Suprapubic skin (tissue), 4 donors: ENCODE measurements at places on chromosomes 4 and X.

- no peak for DNase-seq
Observed at GRCh38 chr4:137417676-137418075, 114.6 kb downstream of the PCDH18 start.

DNA sequence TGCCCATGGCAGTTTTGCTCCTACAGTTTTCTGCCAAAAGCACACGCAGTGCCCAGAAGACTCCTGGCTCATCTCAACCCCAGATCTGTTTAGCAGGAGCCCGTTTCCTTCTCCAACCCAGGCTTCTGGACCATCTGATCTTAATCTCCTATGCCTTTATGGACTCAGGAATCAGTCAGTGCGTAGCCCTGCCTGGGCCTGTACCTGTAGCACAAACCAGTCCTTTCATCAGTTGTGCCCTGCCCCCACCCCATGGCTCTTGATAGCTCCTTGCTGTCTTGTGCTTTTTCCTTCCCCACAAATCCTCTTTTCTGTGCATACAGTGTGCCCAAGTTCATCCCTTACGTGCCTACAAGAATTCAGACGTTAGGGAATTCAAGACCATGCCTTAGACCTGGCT lies 1.5 kb downstream of the ZNF718 start:
- DNase-seq: no peak

GRCh38 chr4:5709207-5709575 lies 832 bp upstream of the EVC2 start:
- no peak for DNase-seq

GRCh38 chr4:40685300-40685699 lies 55.6 kb upstream of the RBM47 start:
- no peak for DNase-seq

DNA sequence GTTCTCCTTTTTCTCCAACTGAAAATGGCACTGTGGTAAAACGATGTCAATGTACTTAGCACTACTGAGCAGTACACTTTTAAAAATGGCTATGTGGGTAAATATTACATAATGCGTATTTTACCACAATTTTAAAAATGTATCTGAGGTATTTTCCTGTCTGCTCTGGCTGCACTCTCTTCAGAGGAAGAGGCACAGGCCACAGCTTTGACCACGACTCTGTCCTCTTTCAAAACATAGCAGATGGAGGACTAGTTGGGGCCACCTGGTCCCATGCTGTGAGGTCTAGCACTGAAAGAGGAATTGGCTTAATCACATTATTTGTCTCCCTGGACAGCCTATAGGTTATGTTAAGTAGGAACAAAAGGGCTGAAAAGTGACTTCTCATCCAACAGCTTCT lies 5.2 kb downstream of the KCNE5 start:
- no peak for DNase-seq

DNA sequence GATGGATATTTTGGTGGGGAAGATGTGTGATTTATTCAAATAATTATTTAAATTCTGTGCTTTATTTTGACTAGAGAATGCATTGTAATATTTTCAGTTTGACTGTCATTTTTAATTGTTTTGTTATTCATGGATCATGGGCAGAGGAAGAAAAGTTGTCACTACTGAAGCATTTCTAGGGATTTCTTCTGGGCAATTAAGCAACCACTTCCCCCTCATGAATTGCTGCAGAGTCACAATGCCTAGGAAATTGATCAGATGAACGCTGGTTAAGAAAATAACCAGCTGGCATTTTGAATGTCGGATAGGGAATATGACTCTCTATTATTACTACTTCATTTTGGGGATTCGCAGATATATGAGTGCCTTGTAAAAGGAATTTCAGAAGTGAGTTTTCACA lies 283.3 kb downstream of the IL15 start:
- no peak for DNase-seq

GRCh38 chrX:134999469-134999868 lies 8.7 kb downstream of the SMIM10 start:
- DNase-seq: no peak

- DNase-seq: no peak
Observed at GRCh38 chr4:144402176-144402575, 243.8 kb upstream of the HHIP start.

- DNase-seq: no peak
Observed at GRCh38 chrX:40086569-40087335, 11.0 kb downstream of the BCOR start.
